ENCODE measurements at places on chromosomes 2 and 18. TPM values are rescaled to one million over a fixed set of nuclear protein-coding genes. Genes with fewer than 3 reads are reported as not detected.

The CYRIA gene
- 0.16 TPM for total RNA-seq

- no peaks in the 10 kb centered on the region for H3K27me3 ChIP-seq
- H3K36me3 ChIP-seq = no peaks in the 10 kb centered on the region
- no peak overlapping the region for H3K4me3 ChIP-seq
- H3K27ac ChIP-seq = no peak overlapping the region
Observed at GRCh38 chr2:137672989-137673552, 291.2 kb upstream of the HNMT start.

- H3K27ac ChIP-seq = no peak overlapping the region
- H3K4me3 ChIP-seq = no peak overlapping the region
- no peaks in the 10 kb centered on the region for H3K4me1 ChIP-seq
- no peaks in the 10 kb centered on the region for H3K27me3 ChIP-seq
Observed at GRCh38 chr2:214484239-214484638, 73.4 kb downstream of the VWC2L start.

GRCh38 chr2:36993841-36994620 lies 27.7 kb upstream of the STRN start:
- H3K36me3 ChIP-seq = peaks cover 10% of the 10 kb centered on the region
- H3K27ac ChIP-seq = no peak overlapping the region
- H3K4me3 ChIP-seq = no peak overlapping the region
- no peaks in the 10 kb centered on the region for H3K27me3 ChIP-seq

The DLX2 gene
- not detected for total RNA-seq

GRCh38 chr2:120140866-120141265 lies 82.3 kb downstream of the TMEM185B start:
- DNase-seq = no peak
- H3K4me3 ChIP-seq = no peak overlapping the region
- no peaks in the 10 kb centered on the region for H3K27me3 ChIP-seq
- H3K4me1 ChIP-seq = no peaks in the 10 kb centered on the region
- no peaks in the 10 kb centered on the region for H3K36me3 ChIP-seq

DNA sequence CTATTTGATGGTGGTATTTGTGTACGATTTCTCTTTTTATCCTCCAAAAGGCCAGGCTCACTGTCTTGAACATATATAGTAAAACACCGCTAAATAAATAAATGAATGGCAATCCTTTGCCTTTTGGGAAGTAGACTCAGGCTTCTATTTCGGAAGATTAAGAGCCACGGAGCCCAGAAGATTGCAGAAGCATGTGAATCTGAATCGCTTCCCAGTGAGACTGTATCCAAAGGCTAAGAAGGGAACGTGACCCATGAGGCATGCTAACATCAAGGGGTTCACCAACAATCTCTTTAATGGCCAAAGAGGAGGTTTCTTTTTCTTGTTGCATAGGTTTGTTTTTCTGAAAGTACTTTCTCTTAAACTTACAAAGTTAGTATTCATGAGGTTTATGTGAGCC lies 70.0 kb upstream of the DNMT3A start:
- no peak for DNase-seq
- peaks cover 9% of the 10 kb centered on the region for H3K4me1 ChIP-seq
- H3K36me3 ChIP-seq = peaks cover 6% of the 10 kb centered on the region
- H3K27me3 ChIP-seq = no peaks in the 10 kb centered on the region
- no peak overlapping the region for H3K27ac ChIP-seq

The SLC1A4 gene
- total RNA-seq = 18.9 TPM

The DNAJC5G gene
- total RNA-seq = not detected
